ENCODE measurements at places on chromosomes 7 and 10. TPM values are rescaled to one million over a fixed set of nuclear protein-coding genes. Genes with fewer than 3 reads are reported as not detected.

- no peak for DNase-seq
Measured at GRCh38 chr7:39855325-39855674, 94.8 kb upstream of the CDK13 start.

DNA sequence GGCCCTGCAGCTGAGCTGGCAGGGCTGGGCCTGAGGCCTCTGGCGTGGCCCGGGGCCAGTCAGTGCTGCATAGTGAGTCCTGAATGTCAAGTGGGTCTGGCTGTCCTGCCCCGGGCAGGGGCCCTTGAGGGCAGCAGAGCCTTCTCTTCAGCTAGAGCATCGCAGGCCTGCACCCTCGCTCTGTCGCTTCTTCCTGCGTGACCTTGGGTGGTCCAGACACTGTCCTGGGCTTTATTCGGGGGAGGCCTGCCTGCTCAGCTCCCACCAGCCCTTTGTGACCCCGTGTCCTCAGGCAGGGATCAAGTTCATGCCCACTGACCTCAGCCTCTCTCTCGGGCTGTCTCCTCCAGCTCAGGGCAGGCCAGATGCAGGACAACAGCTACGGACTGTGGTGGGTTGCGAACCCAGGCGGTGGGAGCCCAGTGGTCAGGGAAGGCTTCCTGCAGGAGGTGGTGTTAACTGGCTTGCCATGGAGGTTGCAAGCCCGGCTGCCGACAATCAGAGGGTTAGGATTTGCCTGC lies 3.4 kb downstream of the TTYH3 start:
- DNase-seq = no peak

DNA sequence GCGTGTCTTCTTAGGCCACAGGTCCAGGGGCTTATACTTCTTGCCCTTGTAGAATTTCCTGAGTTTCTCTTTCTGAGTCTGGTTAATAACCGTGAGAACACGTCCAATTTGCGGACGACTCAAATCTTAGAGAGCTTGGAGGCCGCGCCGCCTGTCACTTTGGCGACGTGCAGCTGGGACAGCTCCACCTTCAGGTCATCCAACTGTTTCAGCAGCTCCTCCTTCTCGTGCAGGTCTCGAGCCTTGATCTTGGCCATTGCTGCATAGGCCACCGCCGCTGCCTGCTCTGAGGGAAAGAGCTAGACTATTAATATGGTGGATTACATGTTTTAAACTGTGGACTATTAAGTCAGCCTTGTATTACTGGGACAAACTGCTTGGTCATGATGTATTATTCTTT lies 26.9 kb downstream of the EVX1 start:
- no peak for DNase-seq

Gene ADAM22
- total RNA-seq = 18.6 TPM

Gene PILRA
- total RNA-seq = 3.2 TPM

Gene UFSP1
- 1.2 TPM for total RNA-seq
